SK-N-SH (cell line): ENCODE measurements at places on chromosomes 6 and 20.

GRCh38 chr6:36724514-36725390, 27.1 kb downstream of the RAB44 start:
- peak; percentile 85 for DNase-seq

GRCh38 chr6:27893836-27894807, 18.1 kb downstream of the OR2B2 start:
- peak; percentile 66 for DNase-seq

GRCh38 chr6:65816991-65817390, 110.0 kb upstream of the EYS start:
- DNase-seq = no peak

GRCh38 chr20:15642109-15642508, 931.1 kb downstream of the KIF16B start:
- DNase-seq = peak; percentile 11

DNA sequence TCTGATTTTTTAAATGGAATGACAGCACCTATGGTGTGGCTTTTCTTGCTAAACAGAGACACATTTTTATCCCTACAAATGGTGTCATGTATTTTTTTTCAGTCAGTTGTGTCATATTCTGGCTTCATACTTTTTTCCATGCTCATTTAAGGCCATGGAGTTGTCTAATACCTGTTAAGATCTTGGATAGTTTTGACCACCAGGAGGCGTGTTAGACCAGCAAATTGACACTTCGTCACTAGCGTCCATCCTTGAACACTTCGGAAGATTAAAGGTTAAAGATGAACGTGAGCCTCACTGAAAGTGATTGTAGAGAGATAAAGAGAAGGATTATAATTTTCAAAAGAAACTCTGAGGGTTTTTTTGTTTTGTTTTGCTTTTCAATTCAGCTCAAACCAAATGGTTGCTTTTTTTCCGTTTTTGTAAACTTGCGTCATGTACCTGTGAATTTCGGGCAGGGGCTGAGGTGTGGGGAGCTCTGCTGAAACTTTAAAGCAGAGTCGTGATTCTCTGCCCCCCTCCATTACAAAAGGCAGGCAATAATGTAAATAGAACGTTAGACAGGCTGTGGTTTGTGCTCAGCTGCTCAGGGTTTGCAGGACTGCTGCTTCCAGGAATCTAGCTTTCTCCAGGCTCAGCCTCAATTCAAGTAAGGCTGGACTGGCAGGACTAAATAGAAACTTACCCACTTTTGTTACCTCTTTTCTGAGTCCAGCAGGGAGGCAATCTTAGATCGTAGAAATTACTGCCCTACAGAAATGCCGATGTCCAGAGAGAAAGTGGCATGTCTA, 245.1 kb downstream of the FOXA2 start:
- DNase-seq = peak; percentile 38

DNA sequence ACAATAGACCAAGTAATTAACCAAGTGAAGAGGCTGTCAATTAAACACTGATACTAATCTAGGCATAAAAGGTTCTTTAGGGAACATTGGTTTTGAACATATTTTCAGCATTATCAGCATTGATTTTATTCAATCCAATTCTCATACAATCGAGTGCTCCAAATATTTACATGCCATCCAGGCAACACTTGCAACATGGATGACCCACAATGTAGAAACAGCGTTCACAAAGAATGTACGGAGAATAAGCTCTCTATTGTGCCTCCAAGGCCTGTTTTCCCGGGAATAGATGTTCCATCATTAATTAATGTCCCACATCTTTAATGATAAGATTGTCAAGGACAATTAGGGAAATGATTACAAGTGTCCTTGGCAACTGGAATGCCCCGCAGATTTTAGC, 117.4 kb downstream of the RFX6 start:
- DNase-seq = no peak

GRCh38 chr20:57965441-57965840, 255.6 kb upstream of the PMEPA1 start:
- DNase-seq = no peak

DNA sequence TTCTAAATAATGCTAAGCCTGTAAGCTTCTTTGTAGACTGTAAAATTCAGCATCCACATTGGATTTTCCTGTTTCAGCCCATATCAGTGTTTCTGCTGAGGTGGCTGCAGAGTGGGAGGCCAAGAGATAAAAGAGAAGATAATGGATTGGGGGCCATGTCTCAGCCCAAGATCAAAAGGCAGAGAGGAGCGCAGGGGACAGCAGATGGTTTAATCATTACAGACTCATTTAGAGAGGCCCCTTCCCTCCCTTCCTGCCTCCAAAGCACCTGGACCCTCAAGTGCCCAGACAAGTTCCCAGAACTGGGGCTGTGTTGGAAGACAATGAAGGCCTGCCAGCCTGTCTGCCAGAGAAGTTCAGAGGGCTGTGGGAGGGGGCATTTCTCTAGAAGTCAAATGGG, 20.4 kb upstream of the CTNNBL1 start:
- DNase-seq = no peak

DNA sequence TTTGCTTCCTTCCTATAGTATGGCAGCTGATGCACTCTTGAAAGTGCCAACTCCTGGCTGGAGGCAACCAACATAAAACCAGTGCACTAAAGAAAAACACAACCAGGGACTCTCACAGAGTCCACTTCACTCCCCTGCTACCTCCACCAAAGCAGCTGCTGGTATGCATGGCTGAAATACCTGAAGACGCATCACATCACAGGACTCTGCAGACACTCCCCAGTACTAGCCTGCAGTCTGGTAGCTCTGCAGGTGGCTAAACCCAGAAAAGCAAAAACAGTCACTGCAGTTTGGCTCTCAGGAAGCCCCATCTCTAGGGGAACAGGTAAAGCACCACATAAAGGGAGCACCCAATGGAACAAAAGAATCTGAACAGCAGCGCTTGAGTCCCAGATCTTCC, 473.0 kb upstream of the SPTLC3 start:
- DNase-seq = no peak

GRCh38 chr6:135488023-135488422, 9.5 kb downstream of the AHI1 start:
- no peak for DNase-seq

DNA sequence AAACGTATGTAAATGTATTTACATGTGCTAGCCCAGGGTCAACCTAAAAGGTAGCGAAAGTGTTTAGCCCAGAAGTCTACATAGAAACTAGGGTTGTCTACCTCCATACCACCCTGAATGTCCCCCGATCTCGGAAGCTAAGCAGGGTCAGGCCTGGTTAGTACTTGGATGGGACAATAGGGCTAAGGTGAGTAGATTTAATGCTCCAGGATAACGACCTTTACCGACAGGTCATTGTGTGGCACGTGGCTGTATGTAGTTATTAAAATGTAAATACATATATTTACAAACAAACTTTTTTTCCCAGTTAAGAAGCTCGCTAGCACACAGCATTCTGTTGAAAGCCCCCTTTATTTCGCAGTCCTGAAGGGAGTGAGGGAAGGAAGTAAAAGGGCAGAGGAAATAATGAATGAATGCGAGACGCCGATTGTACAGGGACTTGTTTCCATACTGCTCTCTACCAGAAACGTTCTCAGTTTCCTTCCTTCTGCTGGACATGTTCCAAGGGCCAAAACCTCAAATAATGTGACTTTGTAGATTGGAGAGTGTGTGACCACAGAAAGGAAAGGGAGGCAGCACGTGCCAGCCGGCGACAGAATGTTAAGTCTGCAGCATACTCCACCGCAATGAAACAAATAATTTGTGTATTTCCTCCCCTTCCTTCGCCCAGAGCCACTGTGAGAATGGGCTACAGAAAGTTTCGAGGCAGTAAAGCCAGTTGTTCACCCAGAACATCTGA, 612 bp downstream of the ADAT2 start:
- peak; percentile 15 for DNase-seq

GRCh38 chr6:26043384-26044139, 43.7 kb upstream of the HFE start:
- peak; percentile 78 for DNase-seq

- no peak for DNase-seq
Observed at GRCh38 chr6:150380256-150380655, 11.4 kb downstream of the IYD start.

- no peak for DNase-seq
Observed at GRCh38 chr20:18624948-18625347, 37.1 kb downstream of the DTD1 start.

GRCh38 chr6:80364149-80364548, 257.7 kb downstream of the BCKDHB start:
- no peak for DNase-seq

- no peak for DNase-seq
Observed at GRCh38 chr20:53867741-53868351, 202.5 kb downstream of the BCAS1 start.

- DNase-seq = no peak
Observed at GRCh38 chr6:157162766-157163433, 160.4 kb downstream of the TMEM242 start.

DNA sequence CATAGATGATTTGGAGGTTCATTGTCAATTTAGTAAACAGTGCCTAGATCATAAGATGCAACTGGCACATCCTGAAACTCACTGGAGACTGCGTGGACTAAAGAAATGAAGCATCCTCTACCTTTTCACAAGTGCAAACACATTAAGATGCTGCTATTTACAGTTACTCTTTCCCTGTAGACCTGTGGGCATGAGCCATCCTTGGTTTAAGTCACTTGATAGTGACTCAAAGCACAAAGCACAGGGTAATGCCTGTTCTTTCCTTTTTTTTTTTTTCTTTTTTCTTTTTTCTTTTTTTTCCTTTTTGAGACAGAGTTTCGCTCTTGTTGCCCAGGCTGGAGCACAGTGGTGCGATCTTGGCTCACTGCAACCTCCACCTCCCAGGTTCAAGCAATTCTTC, 10.0 kb upstream of the HLA-DQA1 start:
- DNase-seq = no peak

DNA sequence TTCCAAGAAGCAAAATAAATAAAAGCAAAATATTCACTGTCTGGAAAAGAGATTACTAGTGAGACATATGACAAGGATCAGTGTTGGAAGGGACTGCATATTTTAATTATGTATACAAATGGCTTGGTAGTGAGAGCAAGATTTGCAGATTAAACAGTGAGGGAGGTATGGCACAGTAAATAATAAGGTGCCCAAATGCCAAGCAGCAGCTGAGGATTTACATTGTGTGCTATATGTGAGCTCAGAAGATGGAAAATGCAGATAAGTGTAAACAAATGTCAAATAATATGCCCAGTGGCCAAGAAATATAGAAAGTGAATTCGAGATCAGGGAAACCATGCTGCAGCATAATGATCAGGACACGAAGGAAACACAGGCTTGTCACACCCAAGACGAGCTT, 173.8 kb upstream of the NRSN1 start:
- no peak for DNase-seq

DNA sequence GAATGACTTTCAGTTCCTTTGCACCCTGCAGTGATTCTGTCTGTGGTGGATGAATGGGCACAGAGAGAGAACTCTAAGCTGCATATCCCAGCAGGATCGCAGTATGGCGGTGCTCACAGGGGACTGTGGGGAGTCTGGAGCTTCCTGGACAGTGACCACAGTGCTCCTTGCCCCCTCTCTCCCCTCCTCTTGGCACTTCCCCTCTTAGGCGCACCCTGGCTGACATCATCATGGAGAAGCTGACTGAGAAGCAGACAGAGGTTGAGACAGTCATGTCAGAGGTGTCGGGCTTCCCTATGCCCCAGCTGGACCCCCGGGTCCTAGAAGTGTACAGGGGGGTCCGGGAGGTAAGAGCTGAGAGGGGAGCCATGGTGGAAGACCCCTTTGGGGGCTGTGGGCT, 8.6 kb downstream of the BYSL start:
- no peak for DNase-seq

- no peak for DNase-seq
Observed at GRCh38 chr6:76418560-76419223, 346.2 kb upstream of the IMPG1 start.

- no peak for DNase-seq
Observed at GRCh38 chr6:15996030-15996429, 132.9 kb upstream of the MYLIP start.

GRCh38 chr6:36312854-36313648, 23.6 kb downstream of the BNIP5 start:
- no peak for DNase-seq

DNA sequence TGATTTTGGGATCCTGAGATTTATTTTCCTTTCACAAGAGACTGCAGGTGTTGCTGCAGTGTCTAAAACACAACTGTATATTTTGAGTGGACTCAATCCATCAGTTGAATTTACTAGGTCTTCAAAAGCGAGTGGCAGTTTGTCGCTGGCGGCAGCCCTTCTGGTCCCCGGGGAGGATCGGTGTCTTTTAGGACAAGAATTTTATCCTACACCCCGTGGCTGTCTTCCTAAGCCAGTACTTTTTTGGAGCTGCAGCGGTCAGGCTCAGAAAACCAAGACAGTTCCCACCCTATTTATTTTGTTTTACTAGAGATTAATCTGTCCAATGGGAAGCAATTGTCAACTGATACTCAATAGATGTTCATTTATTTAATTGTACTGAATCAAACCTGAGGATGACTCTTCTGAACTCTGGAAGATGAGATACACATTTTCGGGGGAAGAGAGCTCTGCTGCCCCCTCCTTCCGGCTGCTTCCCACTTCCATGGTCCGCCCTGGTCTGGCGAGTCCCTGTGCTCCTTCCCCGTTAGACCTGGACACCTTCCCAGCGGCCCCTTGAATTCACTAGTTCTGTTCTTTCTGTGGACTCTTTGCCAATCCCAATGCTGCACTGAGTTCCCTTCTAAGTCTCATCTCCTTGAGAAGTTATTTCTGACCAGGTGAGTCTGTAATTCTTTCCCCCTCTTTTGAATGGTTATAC, 90.6 kb downstream of the ERMARD start:
- no peak for DNase-seq

GRCh38 chr20:1185790-1186334, 1.1 kb upstream of the TMEM74B start:
- DNase-seq = peak; percentile 88

- no peak for DNase-seq
Observed at GRCh38 chr20:51636123-51636522, 93.6 kb upstream of the NFATC2 start.

GRCh38 chr6:45743028-45743615, 272.5 kb downstream of the CLIC5 start:
- no peak for DNase-seq

GRCh38 chr6:24915641-24916040, 20.1 kb downstream of the RIPOR2 start:
- no peak for DNase-seq

DNA sequence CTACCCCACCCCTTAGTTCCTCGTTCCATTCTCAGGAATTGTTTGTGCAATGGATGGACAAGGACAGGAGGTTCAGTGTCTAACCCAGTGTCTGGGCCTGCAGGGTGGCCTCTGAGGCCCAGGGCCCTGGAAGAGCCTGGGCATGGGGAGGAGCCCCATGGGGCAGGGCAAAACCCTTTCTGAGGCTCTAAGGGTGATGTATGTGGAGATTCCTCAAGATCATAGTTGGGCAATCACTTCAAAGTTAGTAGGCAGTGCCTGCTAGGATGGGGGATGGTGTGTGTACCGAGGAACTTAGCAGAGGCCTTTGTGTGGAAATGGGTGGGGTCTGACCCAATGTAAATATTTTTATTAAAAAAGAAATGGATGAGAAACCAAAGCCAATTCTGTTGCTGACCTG, 6.7 kb upstream of the C2 start:
- DNase-seq = no peak

- no peak for DNase-seq
Observed at GRCh38 chr6:49454787-49455709, 8.0 kb downstream of the MMUT start.

GRCh38 chr6:132902901-132903300, 88.5 kb downstream of the RPS12 start:
- DNase-seq = no peak

- no peak for DNase-seq
Observed at GRCh38 chr6:2522521-2522920, 228.2 kb downstream of the MYLK4 start.

GRCh38 chr6:130964808-130965604, 98.0 kb downstream of the EPB41L2 start:
- DNase-seq = no peak

- no peak for DNase-seq
Observed at GRCh38 chr6:49662892-49663261, 26.2 kb upstream of the RHAG start.
